ENCODE measurements at places on chromosomes 11 and 22. TPM values are rescaled to one million over a fixed set of nuclear protein-coding genes. Genes with fewer than 3 reads are reported as not detected.
A peak's percentile ranks its signal among the peaks of the same experiment; 100 is the strongest.

Gene LRRC56
- total RNA-seq: 2.2 TPM

Gene OR2D2
- total RNA-seq: not detected

- DNase-seq: peak; percentile 26
Observed at GRCh38 chr11:1160231-1161101, 2.7 kb downstream of the MUC5AC start.

DNA sequence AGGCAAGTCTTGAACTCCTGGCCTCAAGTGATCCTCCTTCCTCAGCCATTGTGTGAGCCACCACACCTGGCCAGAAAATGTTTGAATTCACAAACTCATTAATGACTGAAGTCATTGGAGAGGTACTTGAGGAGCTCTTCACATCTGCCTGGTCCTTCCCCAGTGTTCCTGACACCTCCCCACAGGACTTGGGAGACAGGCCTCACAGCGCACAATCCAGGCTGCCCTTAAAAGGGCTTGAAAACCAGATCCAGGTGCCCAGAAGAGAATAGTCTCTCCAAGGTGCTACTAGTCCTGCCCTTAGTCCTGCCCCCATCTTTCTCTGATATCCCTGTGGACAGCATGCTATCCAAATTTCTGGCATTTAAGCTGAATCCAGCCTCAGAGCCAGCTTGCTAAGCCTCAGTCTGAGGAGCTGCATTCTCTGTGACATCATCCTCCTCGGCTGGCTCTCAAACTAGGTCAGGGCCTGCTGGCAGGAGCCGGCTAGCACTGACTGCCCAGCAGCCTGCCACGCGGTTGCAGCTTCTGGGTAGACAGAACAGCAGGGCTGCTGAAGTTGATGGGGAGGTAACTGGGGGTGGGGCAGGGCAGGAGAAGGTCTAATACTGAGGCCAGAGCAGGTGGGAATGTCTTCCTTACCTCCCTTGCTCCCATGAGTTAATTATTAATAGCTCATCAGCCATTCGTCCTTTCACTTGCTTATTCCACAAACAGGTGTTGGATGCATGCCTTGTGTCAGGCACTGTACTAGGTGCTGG, 35.3 kb upstream of the NECTIN1 start:
- DNase-seq: no peak

Gene UVRAG
- 18.8 TPM for total RNA-seq

Gene SAA2
- total RNA-seq: not detected

Data from stomach (tissue), 19 donors.